ENCODE measurements at places on chromosomes 1 and 21.

DNA sequence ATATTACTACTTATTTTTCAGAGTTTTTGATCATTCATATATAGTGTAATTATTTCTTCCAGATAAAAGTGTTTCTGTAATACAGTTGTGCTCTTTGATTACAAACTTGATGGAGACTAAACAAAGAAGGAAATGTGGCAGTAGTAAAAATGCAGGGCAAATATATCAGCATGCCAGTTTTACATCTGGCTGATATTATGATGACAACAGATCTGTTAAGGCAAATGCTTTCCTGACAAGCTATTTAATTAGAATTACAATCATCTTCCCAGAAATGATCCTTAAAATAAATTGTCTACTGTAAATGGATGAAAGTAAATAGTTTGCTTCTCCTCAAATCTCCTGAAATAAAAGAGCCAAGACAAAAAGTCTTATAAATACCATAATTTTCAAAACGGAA lies 1659.8 kb downstream of the BRINP3 start:
- no peak for DNase-seq

GRCh38 chr1:183735069-183735860 lies 69.7 kb upstream of the RGL1 start:
- peak; percentile 28 for DNase-seq

DNA sequence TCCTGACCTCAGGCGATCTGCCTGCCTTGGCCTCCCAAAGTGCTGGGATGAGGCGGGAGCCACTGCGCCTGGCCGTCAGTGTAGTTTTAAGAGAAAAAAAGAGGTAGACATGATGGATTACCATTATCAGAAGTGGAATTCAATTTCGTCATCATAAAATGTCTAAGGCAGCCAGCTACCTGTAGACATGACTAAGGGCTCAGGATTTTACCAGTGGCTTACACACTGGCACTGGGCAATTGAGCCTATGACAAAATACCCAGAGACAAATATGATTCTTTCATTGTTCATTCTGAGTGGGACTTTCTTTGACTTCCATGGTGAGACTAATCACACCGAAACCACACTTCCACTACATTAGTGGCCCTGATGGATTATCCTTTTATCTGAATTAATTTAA lies 181.5 kb downstream of the GABPA start:
- DNase-seq = no peak

DNA sequence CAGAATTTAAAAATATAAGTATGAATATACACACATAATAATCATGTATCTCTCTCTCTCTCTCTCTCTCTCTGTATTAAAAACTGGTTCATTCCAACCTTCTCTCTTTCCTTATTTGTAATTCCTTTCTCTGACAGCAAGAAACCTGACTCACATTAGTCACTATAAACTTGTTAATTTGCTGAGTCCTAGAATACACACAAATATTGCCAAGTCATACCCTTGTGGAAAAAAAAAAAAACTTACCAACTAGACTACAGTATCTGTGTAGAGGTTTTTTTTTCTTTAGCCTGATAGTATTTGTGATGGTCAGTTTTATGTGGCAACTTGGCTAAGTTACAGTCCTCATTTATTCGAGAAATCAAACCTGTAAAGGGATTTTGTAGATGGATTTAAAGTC lies 26.3 kb upstream of the NHLH2 start:
- DNase-seq = no peak

DNA sequence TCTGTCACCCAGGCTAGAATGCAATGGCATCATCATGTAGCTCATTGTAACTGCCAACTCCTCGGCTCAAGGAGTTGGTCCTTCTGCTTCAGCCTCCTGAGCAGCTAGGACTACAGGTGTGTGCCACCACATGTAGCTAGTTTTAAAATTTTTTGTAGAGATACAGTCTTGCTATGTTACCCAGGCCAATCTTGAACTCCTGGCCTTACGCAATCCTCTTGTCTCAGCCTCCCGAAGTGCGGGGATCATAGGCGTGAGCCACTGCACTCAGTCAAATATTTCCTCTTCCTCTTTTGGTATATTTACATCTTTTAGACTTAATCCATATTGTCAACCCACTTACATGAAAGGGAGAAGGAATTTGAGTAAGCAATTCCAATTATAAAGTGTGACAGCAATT lies 121.1 kb downstream of the EVI5 start:
- peak; percentile 52 for DNase-seq

DNA sequence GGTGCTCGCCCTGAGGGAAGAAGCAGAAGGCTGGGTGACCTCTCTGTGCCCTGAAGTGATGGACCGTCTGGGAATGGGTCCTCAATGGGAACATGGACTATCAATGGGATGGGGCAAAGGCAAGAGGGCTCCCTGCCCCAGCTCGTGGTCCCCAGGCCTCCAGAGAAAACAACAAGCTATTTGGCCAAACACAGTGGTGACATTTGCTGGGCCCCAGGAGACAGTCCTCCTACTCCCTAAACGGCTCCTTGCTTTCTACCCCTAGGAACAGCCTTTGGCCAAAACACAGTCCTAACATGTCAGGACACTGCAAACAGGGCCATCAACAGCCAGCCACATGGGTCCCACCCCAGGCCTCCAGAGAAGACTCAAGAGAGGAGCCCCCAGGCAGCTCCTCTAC lies 102.8 kb downstream of the RAVER2 start:
- no peak for DNase-seq

DNA sequence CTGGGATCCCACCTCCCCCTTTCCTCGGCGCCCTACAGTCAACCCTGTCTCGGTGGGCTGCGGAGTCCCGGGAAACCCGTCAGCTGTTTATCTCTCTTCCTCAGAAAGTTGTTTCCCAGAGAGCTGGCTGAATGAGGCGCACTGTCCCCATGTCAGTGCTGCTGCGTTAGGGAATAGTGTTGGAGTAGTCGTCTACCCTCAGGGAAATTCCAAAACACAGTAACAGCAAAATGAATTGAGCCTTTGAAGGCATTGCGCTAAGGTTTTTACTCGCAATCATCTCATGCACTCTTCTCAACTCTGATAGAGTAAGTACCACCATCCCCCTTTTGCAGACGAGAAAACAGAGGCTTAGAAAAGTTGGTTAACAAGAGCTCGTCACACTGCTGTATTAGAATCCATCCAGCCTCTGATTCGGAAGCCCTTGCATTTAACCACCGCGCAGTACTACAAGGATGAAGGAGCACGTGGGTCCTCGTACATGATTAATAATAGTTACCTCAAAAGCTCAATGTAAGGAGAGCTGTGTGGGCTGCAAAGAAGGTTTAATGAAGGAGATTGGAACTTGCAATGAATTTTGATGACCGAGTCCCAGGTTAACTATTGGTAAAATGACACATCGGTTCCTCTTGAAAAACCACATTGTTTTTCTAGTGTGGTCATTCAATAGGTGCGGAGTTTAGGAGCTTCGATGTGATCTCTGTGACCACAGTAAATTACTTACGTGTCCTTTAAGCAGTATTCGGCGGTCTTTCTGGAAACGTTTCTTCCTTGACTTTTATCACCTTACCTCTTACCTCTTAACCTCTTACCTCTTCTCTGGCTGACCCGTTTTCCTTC lies 788 bp upstream of the EDEM3 start:
- peak; percentile 69 for DNase-seq

GRCh38 chr1:233477359-233477758 lies 136.5 kb upstream of the KCNK1 start:
- DNase-seq = no peak

All from inflammatory macrophage treated with lipopolysaccharide for 1 hour (primary cell).